Left ventricle myocardium inferior (tissue), 1 donor: ENCODE measurements at places on chromosomes 2 and 18. TPM values are rescaled to one million over a fixed set of nuclear protein-coding genes. Genes with fewer than 3 reads are reported as not detected.

Gene IL1RN
- 0.33 TPM for total RNA-seq

Gene KYNU
- total RNA-seq = 1.0 TPM

Gene ANKAR
- 9.9 TPM for total RNA-seq

Gene NTSR2
- total RNA-seq = not detected

Gene KRCC1
- 21.2 TPM for total RNA-seq

Gene RFTN2
- total RNA-seq = 5.6 TPM

Gene SLC19A3
- total RNA-seq = 0.74 TPM

Gene ALKAL2
- 1.1 TPM for total RNA-seq

Gene ALPG
- not detected for total RNA-seq

Gene MXD1
- 3.5 TPM for total RNA-seq

Gene SYT4
- not detected for total RNA-seq

DNA sequence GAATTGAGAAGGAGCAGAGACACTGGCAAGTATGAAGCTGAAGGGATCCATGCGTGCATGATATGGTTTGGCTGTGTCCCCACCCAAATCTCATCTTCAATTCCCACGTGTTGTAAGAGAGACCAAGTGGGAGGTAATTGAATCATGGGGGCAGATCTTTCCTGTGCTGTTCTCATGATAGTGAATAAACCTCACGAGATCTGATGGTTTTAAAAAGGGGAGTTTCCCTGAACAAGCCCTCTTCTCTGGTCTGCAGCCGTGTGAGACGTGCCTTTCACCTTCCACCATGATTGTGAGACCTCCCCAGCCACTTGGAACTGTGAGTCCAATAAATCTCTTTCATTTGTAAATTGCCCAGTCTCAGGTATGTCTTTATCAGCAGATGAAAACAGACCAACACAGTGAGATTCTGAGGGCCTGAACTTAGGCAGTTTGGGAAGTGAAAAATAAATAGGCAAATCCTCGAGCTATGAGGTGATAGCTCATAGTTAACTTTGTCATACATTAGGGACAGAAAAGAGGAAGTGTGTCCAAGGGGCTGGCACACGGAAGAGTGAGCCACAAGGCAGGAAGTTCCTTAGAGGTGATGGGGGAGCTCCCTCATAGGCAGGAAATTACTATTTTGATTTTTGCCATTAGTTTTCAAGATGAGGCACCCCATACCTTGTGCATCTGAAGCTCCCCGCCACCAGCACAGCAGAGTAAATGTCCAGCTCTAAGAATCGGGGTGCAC, 658.8 kb upstream of the ID2 start:
- DNase-seq = no peak

DNA sequence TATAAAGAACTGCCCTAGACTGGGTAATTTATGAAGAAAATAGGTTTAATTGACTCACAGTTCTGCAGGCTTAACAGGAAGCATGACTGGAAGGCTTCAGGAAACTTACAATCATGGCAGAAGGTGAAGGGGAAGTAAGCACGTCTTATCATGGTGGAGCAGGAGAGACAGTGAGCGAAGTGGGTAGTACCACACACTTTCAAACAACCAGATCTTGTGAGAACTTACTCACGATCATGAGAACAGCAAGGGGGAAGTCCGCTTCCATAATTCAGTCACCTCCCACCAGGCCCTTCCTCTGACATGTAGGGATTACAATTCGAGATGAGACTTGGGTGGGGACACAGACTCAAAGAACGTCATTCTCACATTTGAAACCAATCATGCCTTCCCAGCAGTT, 260.1 kb upstream of the FAM98A start:
- DNase-seq = no peak

DNA sequence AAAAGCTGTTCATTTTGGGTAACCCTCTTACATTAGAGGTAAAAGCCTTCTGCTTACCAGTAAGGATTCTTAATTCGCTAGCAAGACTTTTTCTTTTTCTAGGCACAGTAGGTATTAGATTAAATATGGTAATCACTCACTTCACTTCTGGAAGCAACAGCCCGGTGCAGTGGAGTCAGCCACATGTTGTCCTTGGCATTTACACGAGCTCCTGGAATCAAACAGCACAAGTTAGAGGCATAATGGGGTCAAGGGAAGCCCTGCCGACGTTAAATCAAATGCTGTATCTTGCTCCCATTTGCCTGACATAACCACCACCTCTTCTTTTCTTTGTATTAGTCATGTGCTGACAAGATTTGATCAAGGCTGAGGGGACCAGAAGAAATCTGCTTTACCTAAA, 174.1 kb downstream of the ANKRD44 start:
- DNase-seq = no peak

DNA sequence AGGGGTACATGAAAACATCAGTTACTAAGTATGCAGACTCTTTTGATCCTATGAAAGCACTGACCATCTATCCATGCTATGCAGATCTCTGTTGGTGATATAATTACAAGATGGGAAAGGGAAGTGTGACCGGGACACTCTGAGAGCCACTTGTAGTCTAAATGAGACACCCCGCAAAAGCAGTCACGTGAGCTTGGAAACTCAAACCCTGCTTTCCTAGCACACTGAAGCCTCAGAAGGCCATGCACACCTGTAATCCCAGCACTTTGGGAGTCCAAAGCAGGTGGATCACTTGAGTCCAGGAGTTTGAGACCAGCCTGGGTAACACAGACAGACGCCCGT, 137.5 kb downstream of the INO80D start:
- DNase-seq = no peak

DNA sequence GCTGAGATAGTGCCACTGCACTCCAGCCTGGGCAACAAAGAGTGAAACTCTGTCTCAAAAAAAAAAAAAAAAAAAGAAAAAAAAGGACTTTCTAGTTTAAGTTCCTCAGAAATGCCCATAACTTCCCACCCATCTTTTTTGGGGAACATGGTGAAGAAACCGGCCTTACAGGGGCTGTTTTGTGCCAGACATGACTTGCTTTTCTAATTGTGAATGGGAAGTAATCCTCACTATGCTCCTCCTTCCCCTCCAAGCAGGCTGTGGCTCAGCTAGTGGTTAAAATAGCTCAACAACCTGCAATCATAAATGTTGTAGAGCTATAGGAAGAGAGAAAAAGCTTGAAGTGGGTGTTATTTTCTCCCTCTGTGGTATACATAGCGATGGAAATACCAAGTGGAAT, 34.1 kb upstream of the OLA1 start:
- no peak for DNase-seq

GRCh38 chr2:23992931-23993330, 17.0 kb upstream of the MFSD2B start:
- no peak for DNase-seq

DNA sequence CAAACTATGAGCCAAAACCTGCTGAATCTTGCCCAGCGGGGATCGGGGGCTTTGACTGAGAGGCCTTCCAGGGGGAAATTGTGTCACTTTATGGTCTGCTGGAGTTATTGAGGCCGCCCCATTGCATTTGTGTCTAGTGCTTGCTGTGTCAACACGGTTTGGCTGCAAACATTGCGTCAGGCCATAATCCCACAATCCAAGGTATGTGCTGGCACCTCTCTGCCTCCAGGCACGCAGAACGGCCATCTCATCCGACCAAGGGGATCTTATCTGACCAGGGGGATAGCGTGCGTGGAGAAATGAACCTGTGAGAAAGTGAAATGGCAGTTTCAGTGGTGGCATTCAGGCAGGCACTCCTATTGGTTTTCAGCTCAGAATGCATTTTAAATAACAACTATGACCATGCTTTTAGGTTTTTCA, 18.1 kb upstream of the LYPD6B start:
- DNase-seq = no peak

DNA sequence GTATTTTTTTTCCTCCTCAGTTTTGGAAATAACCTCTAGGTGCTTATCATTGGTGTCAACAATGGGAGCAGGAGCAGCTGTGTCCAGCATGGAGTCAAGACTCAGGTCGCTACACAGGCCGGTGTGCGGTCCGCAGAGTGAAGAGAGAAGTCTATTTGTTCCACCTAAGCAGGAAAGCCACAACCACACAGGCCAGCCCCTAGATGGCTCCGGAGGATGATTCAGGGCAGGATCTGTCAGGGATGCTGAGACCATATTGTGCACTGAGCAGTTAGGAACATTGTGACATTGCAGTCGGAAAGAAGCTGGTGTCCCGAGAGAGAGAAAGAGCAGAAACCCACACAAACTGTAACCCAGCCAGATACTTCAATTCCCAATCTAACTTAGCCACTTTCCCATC, 136.9 kb downstream of the GAREM1 start:
- no peak for DNase-seq

DNA sequence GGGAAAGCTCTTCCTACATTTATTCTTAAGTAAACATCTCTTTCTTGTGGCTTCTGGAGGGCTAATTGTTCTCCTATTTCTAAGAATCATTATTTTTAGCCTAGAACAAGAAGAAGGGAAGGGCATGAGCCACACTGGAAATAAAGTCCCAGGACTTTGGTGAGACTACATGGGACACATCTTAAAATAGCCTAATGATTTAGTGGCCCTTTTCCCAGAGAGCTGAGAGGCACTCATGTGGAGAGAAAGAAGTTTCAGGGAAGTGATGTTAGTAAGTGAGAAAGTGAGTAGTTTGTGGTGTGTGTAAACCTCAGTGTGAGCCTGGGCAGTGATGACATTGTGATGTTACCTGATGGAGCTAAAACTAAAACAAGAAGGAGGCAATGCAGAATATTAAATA, 14.6 kb downstream of the ITGA4 start:
- DNase-seq = no peak

- DNase-seq = no peak
Measured at GRCh38 chr18:10907749-10908148, 241.6 kb downstream of the PIEZO2 start.

DNA sequence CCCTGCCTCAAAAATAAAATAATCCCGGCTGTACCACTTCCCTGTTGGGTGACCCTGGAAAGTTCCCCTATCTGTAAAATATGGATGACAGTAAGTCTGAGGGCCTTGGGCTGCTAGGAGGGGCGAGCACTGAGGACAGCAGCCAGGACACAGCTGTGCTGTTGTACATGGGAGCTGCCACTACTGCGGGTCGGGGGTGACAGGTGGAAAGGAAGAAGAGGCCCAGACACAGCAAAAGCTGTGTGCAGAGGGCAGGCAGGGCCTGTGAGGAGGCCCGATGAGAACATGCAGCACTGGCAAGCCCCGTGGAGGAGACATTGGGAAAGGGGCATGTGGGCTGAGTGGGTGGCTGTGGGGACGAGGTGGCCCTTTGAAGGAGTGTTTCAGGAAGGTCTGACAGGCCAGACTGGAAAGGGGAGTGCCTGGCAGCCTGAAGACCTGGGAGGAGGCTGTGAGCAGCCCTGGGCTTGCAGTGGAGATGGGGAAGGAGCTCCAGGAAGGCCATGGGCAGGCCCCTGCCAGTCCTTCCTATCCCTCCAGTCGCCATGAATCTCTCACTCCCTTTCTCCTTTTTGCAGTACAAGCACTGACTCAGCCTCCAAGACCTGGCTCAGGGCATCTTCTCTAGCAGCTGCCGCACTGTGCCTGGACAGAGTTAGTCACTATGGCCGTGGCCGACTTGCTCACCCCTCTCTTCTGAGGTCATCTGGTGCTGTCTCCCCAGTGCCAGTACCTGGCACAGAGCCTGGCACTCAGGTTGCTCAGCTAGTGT, 28.9 kb upstream of the SEMA4C start:
- no peak for DNase-seq

- no peak for DNase-seq
Measured at GRCh38 chr2:144267239-144267638, 252.7 kb downstream of the ZEB2 start.

DNA sequence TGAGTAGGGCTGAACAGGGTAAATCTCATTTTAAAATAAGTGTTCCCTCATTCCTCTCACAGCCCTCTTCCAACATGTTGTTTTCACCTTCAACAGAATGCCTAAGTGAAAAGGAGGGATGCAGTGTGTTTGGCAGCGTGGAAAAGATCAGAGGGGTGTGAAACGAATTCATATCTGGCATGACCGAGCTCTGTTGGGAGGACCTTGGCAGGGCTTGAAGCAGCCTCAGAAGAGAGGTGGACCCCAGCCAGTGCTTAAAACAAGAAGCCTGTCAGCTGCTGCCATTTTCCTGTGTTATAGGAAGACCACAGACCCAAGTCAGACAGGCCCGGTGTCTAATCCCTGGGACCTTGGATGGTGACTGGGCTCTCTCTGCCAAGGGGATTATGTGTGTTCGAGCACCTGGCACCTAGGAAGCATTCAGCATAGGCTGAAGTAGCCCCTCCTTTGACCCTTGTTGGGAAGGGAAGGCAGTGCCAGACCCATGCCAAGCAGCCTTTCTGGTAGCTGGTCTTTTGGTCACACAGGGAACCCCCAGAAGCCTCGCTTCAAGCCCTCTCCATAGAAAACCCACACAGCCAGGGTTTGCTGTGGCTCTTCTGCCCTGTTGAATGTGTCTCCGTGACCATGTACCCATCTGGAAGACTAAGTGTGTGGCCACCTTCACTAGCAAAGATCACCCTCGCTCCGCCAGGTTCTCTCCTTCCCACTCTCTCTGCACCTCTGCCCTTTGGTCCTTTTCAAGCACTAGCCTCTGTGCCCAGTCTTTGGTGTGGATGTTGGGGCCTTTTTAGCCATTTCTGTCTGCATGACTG, 87.5 kb upstream of the ST3GAL5 start:
- DNase-seq = peak; percentile 56

DNA sequence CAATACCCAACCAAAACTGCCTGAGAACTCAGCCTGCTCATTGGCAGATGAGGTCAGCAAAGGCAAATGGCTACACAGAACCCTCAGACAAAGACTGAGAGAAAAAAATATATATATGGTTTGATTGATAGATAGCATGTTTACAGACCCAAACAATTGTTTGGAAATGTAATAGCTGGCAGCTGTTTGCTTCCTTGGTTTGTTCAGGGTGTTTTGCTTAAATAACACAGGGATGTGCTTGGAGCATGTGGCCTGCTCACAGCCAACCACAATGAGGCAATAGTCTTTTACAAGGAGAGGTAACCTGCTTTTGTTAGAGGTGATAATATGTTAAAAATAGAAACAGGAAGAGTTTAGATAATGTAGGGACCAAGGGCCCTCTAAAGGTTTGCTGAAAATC, 84.5 kb downstream of the PDK1 start:
- no peak for DNase-seq

DNA sequence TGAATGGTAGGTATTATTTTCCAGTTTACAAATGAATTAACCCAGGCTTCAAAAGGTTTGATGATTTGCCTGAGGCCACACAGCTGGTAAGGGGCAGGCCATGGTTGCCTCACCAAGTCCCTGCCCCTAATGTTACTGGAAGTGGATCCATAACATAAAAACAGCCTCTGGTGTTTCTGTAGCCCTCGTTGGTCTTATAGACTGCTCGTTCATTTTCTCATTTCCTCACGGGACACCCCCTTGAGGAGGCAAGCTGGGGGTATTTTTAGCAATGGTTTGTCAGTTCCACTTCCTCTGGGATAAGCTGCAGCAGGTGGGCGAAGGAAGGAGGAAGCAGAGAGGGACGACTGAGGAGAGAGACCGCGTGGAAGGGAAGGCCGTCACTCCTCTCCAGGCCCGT, 32.9 kb upstream of the NDUFV2 start:
- DNase-seq = no peak

DNA sequence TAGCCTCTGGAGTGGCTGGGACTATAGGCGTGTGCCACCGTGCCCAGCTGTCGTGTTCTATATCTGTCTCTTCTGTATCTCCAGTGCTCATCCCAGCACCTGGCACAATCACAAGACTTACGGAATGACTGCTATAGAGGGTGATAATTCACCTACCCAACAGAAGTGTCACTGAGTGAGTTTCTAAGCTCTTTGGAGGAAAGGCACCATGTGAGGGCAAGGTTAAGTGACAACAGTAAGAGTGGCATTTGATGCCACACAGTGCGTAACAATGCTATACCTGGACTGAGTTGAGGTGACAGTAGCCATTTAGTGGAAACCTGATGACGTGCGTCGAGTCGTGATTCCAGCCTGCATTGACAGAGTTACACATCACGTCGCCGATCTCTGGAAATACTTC, 89.0 kb downstream of the KCTD1 start:
- no peak for DNase-seq
